PC-3 (cell line): ENCODE measurements at places on chromosomes 16 and 17.

GRCh38 chr16:74111456-74111982 lies 185.1 kb upstream of the PSMD7 start:
- H3K36me3 ChIP-seq, result no peaks in the 10 kb centered on the region
- no peak for DNase-seq
- H3K27ac ChIP-seq, result no peak overlapping the region

DNA sequence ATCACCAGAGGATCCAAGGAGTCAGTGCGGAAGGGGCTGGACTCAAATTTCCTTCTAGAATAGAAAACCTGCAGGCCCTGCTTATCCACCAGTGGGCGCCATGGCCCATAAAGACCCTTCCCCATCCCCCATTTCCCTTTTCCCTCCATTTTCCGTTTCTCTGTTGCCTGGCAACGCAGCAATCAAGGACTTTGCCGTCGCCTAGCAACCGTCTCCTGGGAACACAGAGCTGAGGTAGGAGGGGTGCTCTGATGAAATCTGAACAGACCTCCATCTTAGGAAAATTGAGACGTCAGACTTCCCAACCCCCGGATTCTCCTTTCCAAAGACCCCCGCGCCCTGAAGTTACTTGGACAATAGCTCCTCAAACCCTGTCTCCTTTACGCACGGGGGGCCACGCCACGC lies 5.7 kb downstream of the DLG4 start:
- H3K4me1 ChIP-seq, result peaks cover 17% of the 10 kb centered on the region
- no peak overlapping the region; the same call in 1 of the 2 replicates for H3K4me3 ChIP-seq
- no peaks in the 10 kb centered on the region for H3K36me3 ChIP-seq

GRCh38 chr17:39507511-39507910 lies 46.2 kb downstream of the CDK12 start:
- H3K4me1 ChIP-seq, result no peaks in the 10 kb centered on the region
- no peak for DNase-seq
- peaks cover 36% of the 10 kb centered on the region for H3K36me3 ChIP-seq
- no peak overlapping the region for H3K4me3 ChIP-seq
- no peaks in the 10 kb centered on the region for H3K27me3 ChIP-seq

DNA sequence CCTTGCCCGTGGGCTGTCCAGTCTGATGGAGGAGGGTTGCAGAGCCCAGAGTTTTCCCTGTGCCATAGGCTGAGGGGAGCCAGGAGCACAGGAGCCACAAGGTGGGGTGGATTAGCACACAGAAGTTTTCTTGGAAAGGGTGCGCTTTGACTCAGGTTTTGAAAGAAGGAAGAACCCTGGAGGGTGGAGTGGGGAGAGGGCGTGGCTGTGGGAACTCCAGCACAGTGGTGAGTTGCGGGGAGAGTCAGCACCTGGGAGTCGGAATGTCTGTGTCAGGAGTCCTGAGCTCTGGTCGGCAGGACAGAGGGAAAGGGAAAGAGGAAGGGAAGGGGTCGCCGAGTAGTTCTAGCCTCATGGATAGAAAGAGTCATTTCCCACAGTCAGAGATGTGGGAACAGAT lies 8.9 kb upstream of the KRT14 start:
- no peak for DNase-seq
- no peak overlapping the region for H3K27ac ChIP-seq
- H3K4me3 ChIP-seq, result no peak overlapping the region
- H3K36me3 ChIP-seq, result no peaks in the 10 kb centered on the region
- H3K4me1 ChIP-seq, result no peaks in the 10 kb centered on the region
- no peaks in the 10 kb centered on the region for H3K27me3 ChIP-seq
